Mesothelial cell of epicardium (in vitro differentiated cells): ENCODE measurements at places on chromosomes 2 and 18.

DNA sequence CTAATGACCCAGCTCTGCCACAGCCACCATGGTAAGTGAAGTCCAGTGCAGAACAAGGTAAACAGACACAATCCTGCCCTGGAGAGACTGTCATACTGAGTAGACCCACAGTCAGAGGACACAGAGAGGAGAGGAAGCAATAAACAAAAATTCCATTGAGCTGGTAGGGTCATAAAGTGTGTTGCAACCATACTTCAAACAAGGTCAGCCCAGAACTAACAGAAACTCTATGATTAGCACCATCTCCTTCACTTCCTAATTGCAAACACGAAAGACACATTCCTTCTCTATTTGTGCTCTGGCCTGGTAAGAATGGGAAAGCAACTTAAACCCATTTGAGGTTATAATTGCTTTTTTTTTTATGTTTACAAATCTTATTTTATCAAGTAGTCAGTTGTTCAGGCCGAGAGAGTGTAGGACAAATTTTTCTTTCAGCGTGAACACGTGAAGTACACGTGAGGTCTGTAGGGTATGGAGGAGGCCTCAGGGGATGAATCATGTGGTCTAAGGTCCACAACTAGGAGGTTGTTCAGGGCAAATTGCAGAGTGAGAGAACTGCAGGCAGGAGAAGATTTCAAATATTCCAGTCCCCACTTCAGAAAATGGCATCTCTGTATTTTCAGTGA, 71.4 kb upstream of the GLS start:
- H3K27ac ChIP-seq = no peak overlapping the region
- DNase-seq = no peak
- H3K4me1 ChIP-seq = peaks cover 22% of the 10 kb centered on the region
- H3K27me3 ChIP-seq = peaks cover 7% of the 10 kb centered on the region
- no peak overlapping the region for H3K4me3 ChIP-seq

DNA sequence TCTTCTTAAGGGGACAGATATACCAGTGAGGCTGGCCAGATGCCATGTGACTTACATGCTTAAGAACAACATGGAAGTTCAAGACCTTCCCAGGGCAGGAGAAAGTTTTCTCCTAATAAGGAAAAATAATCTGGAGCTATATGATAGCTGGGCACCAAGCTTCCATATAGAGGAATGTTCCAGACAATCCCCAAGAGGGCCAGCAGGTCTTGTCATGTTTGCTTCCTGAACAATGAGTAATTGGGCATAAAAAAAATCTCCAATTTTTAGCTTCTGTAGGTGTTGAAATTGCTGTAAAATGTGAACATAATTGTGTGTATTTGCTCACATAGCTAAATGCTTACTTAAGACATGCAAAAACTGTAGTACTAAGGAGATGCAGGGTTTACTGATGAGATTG, 809.5 kb upstream of the PIK3C3 start:
- DNase-seq = no peak
- no peak overlapping the region for H3K4me3 ChIP-seq

DNA sequence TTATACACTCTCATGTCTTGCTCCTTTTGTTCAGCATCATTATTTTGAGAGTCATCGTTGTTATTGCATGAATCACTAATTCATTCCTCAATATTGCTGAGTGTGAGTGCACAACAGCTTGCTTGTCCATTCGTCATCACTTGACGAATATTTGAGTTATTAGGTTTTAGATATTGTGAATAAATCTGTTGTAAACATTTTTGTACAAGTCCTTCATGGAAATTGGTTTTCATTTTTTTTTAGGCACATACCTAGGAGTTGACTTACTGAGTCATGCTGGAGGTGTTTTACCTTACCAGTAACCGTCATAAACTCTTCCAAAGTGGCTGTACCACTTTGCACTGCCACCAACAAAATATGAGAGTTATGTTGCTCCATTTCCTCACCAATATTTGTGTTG, 84.2 kb upstream of the NCK2 start:
- no peak overlapping the region for H3K27ac ChIP-seq
- H3K4me3 ChIP-seq = no peak overlapping the region
- peaks cover 1% of the 10 kb centered on the region for H3K36me3 ChIP-seq

- H3K27me3 ChIP-seq = no peaks in the 10 kb centered on the region
- no peak for DNase-seq
- H3K4me1 ChIP-seq = no peaks in the 10 kb centered on the region
- no peak overlapping the region for H3K27ac ChIP-seq
- no peak overlapping the region for H3K4me3 ChIP-seq
- H3K36me3 ChIP-seq = no peaks in the 10 kb centered on the region
Measured at GRCh38 chr2:7672027-7672684, 754.9 kb downstream of the RNF144A start.

GRCh38 chr2:39506215-39506614, 69.1 kb upstream of the MAP4K3 start:
- peaks cover 48% of the 10 kb centered on the region for H3K4me1 ChIP-seq
- no peaks in the 10 kb centered on the region for H3K27me3 ChIP-seq
- no peak overlapping the region for H3K4me3 ChIP-seq

- no peaks in the 10 kb centered on the region for H3K4me1 ChIP-seq
- H3K4me3 ChIP-seq = no peak overlapping the region
- H3K27ac ChIP-seq = no peak overlapping the region
- no peaks in the 10 kb centered on the region for H3K27me3 ChIP-seq
Measured at GRCh38 chr18:33901894-33902512, 322.7 kb downstream of the NOL4 start.

GRCh38 chr2:232447638-232448303, 8.2 kb upstream of the ALPI start:
- H3K27me3 ChIP-seq = peaks cover 11% of the 10 kb centered on the region
- no peak for DNase-seq
- no peak overlapping the region for H3K27ac ChIP-seq
- no peak overlapping the region for H3K4me3 ChIP-seq

GRCh38 chr2:176079831-176080539, 3.8 kb downstream of the EVX2 start:
- DNase-seq = peak; percentile 66
- H3K4me3 ChIP-seq = peak overlapping the region; percentile 67
- H3K27me3 ChIP-seq = peaks cover 96% of the 10 kb centered on the region
- peaks cover 24% of the 10 kb centered on the region for H3K4me1 ChIP-seq

DNA sequence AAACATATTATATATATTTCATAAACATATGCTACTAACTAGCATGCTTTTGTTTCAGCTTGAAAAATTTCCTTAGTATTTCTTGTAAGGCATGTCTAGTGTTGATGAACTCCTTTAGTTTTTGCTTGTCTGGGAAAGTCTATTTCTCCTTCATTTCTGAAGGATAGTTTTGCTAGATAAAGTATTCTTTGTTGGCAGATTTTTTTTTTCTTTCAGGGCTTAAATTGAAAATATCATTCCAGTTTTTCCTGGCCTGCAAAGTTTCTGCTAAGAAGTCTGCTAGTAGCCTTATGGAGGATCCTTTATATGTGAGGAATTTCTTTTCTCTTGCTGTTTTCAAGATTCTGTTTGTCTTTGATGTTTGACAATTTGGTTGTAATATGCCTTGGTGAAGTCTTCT, 183.5 kb downstream of the SLC4A3 start:
- H3K27ac ChIP-seq = no peak overlapping the region
- no peaks in the 10 kb centered on the region for H3K27me3 ChIP-seq
- no peak for DNase-seq
- no peaks in the 10 kb centered on the region for H3K4me1 ChIP-seq
- H3K36me3 ChIP-seq = peaks cover 2% of the 10 kb centered on the region

DNA sequence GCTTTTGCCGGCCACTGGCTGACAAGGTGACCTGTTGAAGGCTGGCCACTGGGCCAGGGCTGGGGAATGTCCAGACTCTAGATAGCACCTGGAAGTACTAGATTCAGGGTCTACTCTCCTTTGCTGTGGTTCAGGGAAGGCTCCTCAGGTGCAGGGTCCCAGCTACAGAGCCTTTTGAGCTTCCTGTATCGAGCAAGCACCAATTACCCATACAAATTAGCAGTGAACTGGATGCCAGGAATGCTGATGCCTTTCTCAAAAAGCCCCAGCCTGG, 213.4 kb downstream of the CYP26B1 start:
- peaks cover 40% of the 10 kb centered on the region for H3K4me1 ChIP-seq
- no peak overlapping the region for H3K4me3 ChIP-seq
- H3K27me3 ChIP-seq = no peaks in the 10 kb centered on the region
- no peak overlapping the region for H3K27ac ChIP-seq
- no peak for DNase-seq

GRCh38 chr2:20169796-20170703, 54.9 kb downstream of the SDC1 start:
- H3K4me1 ChIP-seq = peaks cover 20% of the 10 kb centered on the region
- no peak overlapping the region for H3K4me3 ChIP-seq
- no peak for DNase-seq
- H3K27ac ChIP-seq = no peak overlapping the region
- no peaks in the 10 kb centered on the region for H3K27me3 ChIP-seq

DNA sequence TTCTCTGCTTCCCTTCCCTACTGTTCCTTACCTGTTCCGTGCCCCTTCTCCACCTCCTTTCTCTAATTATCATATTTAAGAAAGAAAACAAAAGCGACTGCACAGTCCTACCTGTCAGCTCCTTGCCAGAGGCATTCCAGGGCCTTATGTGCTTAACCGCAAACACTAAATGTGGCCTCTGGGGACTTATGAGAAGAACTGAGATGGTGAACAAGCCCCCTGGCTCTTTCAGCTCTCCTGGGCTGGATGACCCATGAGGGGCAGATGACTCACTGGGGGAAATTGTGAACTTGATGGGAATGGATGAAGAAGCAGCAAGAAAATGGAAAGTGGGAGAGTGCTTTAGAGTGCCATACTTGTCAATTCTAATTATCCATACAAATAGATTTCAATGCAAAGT, 106.3 kb upstream of the LYPD1 start:
- H3K27ac ChIP-seq = no peak overlapping the region
- H3K4me1 ChIP-seq = no peaks in the 10 kb centered on the region
- H3K4me3 ChIP-seq = no peak overlapping the region
- no peak for DNase-seq
- H3K36me3 ChIP-seq = no peaks in the 10 kb centered on the region

- H3K27me3 ChIP-seq = peaks cover under 1% of the 10 kb centered on the region
- H3K4me1 ChIP-seq = peaks cover 30% of the 10 kb centered on the region
- no peak overlapping the region for H3K27ac ChIP-seq
- no peak for DNase-seq
- H3K4me3 ChIP-seq = no peak overlapping the region
Measured at GRCh38 chr2:207533461-207534008, 3.8 kb downstream of the CREB1 start.

DNA sequence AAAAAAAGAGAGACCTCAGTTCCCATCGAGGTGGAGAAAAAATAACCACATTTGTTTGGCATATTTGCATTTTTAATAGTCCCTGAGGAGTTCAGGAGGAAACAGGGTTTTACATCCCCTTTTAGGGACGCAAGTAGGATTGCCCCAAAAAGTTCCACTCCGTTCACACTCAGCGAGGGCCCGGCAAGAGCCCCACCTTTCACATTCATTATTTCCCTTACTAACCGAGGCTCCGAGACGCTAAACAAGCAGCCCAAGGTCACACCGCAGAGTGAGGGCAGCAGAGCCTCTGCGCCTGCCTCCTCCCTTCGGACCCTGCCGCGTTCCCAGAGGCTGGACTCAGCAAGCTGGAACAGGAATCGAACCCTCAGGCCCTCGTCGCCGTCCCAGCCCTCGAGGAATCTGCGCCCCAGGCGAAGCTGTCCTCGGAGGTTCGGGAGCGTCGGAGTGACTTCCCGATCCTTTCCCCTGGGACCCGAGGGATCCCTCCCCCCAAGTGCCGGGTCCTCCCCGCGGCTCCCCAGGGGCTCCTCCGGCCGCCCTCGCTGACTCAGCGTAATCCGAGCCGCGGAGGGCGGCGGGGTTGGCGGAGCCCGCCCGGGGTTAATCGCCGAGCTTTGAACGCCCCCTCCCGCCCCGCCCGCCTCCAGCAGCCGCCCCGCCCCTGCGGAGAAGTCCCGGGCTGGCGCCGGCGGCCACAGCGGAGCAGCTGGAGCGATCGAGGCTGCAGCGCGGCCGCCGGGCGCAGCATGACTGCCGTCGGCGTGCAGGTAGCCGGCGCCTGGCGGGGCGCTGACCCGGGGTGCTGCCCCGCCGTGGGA, at the start of gene TMEM37:
Gene TMEM37 (plus strand): TSS at position 700 of the 821 bp plus-strand sequence. CDS start 50 bp downstream, at position 750.
- H3K4me1 ChIP-seq = peaks cover 34% of the 10 kb centered on the region
- peak; percentile 70 for DNase-seq
- H3K36me3 ChIP-seq = no peaks in the 10 kb centered on the region
- H3K4me3 ChIP-seq = peak within 1 kb of the TSS; percentile 83

DNA sequence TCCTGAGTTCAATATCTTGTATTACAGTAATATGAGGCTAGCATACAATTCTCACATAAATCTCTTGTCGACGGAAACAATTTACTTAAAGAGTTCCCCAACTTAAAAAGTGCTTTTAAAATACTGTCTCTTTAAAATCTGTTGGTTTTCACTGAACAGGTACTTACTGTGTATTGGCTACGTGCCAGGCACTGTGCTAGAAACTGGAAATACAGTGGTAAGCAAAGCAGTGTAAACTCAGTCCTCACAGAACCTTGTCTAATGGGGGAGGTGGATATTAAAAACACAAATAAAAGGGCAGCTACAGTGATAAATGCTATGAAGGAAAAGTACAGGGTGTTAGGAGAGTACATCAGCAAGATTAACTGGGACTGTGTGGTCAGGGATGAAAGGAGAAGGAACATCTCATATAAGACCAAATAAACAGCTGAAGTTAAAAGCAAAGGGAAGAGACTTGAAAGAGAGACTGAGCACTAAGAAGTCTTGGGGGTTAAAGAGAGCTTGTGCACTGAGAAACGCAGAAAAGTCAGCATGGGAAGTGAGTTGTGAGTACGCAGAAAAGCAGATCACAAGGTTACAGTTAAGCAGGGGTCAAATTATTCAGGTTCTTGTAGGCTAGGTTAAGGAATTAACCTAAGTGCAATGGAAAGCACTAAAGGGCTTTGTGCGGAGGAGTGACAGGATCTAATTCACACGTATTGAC, 52.5 kb downstream of the USP40 start:
- H3K4me3 ChIP-seq = no peak overlapping the region
- H3K27ac ChIP-seq = peak overlapping the region; percentile 27
- peaks cover 28% of the 10 kb centered on the region for H3K36me3 ChIP-seq
- H3K4me1 ChIP-seq = peaks cover 18% of the 10 kb centered on the region

DNA sequence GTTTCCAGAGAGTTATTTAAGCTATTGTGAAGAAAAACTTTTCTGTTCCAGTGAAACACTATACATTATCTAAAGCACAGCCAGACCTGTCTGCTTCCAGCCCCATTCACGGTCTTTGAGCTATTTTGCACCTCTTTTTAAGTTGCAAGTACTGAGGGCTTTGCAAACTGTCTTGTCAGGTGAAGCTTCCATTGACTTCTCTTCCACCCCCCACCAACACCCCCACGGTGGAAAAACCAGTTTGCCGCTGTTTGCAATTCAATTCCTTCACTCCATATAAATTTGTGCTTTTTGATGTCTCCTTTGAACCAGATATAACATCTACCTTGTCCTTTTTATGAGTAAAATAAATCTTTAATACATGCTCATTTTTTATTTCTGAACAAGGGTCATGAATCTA, 15.7 kb downstream of the B3GNT7 start:
- DNase-seq = no peak
- peak overlapping the region; percentile 70 for H3K4me3 ChIP-seq
- H3K36me3 ChIP-seq = no peaks in the 10 kb centered on the region
- peak overlapping the region; percentile 7 for H3K27ac ChIP-seq

DNA sequence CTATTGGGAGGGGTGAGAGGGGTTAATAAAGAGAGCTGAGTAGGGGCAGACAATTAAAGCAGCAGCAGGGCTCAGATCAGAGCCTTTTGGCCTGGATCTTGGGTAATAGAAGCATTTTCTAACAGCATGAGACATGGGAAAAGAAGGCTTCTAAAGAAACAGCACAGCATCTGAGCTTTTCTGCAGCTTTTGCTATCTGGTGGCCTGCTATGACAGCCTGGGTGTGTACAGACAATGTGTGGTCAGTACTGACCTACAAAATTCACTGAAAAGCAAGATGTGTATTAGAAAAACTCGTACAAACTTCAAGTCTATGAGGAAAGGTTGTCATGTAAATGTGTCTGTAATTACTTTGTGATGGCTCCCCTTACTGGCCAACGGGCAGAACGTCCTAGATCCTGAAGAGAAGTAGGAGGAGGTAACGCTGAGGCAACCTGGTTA, 95.6 kb downstream of the GALNT3 start:
- peaks cover 10% of the 10 kb centered on the region for H3K4me1 ChIP-seq
- H3K36me3 ChIP-seq = no peaks in the 10 kb centered on the region
- no peak for DNase-seq
- H3K4me3 ChIP-seq = no peak overlapping the region
